CD4-positive, alpha-beta T cell treated with Interleukin-2 at 100 ng/mL for 4 hours (primary cell): ENCODE measurements at places on chromosomes 11 and 22.

GRCh38 chr11:132032555-132032954 is 662.1 kb downstream of the NTM start:
- DNase-seq = no peak

DNA sequence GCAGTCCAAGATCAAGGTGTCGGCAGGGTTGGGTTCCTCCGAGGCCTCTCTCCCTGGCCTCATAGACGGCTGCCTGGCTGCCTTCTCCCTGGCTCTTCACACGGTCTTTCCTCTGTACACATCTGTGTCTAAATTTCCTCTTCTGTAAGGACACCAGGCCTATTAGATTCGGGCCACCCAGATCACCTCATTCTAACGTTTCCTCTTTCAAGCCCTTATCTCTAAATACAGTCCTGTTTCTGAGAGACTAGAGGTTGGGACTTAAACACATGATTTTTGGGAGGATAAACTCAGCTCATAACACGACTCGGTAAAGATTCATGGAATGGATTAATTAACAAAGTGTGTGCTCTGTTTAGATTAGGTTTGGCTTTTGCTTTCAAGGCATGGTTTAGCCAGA is 136.0 kb upstream of the SORL1-AS1 start:
- no peak for DNase-seq

DNA sequence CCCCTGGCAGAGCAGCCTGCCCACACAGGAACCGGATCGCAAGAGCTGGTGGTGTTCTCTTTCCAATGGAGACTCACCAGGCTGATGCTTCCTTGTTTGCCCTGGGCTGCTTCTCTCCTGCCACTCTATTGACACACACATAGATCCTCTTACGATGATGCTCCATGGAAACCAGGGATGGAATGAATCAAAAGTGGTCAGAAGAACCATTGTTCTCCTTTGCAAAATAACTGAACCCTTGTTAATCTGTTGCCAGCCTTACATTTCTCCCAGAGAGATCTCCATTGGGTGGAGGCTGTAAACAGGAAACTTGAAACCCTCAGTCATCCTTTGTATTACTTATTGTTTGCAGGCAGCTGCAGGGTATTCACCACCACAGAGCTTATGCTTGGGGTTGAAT is 24.6 kb upstream of the LDLRAD3 start:
- DNase-seq = no peak

GRCh38 chr22:21013657-21014201 is 1.2 kb upstream of the P2RX6 start:
- no peak for DNase-seq

GRCh38 chr11:85732965-85733364 is 47.0 kb upstream of the CCDC89 start:
- DNase-seq = no peak

- no peak for DNase-seq
Observed at GRCh38 chr11:83819931-83820549, 533.9 kb upstream of the CCDC90B start.

GRCh38 chr22:46528121-46528610 is 9.3 kb downstream of the CELSR1 start:
- DNase-seq = no peak

- DNase-seq = no peak
Observed at GRCh38 chr22:48553694-48554308, 1273.9 kb downstream of the BRD1 start.

GRCh38 chr11:12274056-12274455 is 103.3 kb upstream of the PARVA start:
- DNase-seq = no peak

DNA sequence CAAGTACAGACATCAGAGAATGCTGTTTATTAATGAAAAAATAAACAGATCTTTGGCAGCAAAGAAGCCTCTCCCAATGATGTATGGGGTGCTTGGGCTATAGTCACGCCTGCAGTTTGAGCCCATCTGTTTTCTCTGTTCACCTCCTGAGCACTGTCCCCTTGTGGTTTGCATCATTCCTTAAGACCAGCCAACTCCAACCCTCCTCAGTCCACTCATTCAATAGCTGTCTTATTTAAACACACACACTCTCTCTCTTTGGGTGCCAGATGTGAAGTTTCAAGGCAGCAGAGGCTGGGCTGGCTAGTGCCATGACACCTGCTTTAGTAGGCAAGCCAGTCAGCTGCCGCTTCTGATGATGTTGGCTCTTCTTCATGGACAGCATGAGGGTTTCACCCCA is 58.1 kb downstream of the POLD3 start:
- no peak for DNase-seq

- DNase-seq = no peak
Observed at GRCh38 chr11:72452495-72452894, 18.2 kb upstream of the CLPB start.

DNA sequence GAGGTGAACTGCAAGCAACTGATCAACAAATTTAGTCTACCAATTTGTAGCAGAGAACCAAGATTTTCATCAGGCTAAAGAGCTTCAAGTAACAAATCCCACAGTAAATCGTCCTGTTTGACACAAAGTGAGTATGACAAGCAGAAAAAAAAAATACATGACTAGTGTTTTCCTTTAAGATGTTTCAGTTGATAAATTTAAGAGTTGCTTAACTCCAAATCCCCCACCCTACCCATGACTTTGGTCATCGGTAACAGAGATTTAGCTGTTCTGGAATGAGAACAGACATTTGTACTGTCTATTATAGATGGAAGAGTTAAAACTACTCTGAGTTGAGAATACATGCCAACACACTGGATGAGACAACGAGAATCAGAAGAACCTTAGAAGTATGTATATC is 165.0 kb upstream of the MTMR2 start:
- DNase-seq = no peak

GRCh38 chr11:77123591-77123990 is 4.5 kb upstream of the MYO7A start:
- no peak for DNase-seq

- peak; percentile 49 for DNase-seq
Observed at GRCh38 chr22:26610072-26610958, 7.5 kb downstream of the CRYBB1 start.

DNA sequence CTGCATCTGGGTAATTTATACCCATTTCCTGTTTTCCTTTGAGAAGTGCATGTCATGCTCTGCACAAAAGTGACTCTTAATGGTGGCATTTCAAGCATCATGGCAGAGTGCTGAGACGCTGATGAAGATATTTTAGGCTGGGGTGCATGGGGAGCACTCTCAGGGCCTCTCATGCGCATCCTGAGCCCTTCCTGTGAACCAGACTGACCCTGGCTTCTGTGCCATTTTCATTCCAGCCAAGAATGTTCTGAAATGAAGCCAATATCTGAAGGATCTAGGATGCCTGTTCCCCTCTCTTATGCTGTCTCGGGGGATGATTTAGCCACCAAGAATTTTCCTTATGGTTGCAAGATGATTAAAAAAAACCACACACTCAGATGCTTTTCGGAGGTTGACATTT is 61.5 kb downstream of the MIAT start:
- no peak for DNase-seq

DNA sequence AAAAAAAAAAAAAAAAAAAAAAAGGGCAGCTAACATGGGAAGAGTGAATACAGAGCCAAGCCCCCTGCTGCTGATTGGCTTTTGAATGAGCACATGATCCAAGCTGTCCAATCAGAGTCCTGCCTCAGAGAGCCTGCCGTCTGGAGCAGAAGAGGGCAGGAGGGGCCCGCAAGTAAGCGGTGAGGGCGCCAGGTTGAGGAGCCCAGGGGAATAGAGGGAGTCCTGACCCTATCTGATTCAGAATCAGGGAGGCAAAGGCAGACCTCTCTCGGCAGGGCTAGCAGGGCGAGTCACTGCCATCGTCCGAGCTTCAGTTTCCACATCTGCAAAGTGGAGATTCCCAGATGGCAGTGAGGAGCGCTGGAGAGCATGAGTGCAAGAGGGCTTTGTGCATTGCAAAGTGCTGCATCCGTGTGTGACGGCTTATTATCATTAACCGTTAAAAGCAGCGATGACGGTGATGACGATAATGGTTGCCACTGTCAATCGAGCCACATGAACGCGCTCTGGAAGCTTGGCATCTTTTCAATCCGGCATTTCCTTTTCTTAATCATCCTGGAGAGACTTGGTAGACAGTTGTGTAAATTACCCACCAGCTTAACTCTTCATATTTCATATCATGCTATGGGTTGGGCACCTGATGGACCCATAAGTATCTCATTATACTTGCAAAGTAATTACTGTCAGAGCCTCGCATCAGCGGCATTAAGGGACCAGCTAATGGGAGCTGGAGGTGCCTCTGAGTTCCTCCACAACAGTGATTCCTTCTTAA is 68.6 kb upstream of the ATXN10 start:
- DNase-seq = no peak

GRCh38 chr22:39645532-39645931 is 75.0 kb downstream of the CACNA1I start:
- DNase-seq = no peak

GRCh38 chr22:21807544-21808529 is 59.6 kb downstream of the MAPK1 start:
- DNase-seq = no peak

DNA sequence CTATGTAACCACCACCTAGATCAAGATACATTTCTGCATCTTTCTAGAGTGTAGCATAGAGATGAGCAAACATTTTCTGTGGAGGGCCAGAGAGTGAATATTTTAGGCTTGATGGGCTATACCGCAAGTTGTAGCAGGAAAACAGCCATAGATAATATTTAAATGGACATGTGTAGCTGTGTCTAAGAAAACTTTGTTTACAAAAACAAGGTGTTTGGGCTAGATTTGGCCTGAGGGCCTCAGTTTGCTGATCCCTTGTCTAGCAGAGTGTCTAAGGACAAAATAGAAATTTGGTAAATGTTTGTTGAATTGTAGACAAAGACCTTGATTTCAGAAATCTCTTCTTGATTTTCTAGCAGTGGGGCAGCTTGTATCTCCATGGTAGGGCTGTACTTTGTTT is 36.3 kb downstream of the STIM1 start:
- DNase-seq = no peak

DNA sequence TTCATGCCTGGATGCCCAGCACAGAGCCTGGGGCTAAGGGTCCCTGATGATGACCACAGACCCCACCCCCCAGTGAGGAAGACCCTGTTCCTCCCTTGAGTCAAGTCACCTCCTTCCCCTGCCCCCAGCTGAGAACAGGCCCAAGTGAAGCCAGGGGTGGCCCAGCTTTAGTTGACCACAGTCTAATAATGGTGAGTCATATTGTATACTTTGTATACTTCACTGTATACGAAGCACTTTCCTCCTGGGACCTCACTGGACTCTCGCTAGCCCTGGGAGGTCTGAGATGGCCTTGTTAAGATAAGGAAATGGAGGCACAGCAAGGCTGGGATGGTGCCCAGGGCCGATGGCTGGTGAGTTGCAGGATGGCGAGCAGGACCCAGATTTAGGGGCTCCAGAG is 3.7 kb upstream of the FLRT1 start:
- DNase-seq = no peak

DNA sequence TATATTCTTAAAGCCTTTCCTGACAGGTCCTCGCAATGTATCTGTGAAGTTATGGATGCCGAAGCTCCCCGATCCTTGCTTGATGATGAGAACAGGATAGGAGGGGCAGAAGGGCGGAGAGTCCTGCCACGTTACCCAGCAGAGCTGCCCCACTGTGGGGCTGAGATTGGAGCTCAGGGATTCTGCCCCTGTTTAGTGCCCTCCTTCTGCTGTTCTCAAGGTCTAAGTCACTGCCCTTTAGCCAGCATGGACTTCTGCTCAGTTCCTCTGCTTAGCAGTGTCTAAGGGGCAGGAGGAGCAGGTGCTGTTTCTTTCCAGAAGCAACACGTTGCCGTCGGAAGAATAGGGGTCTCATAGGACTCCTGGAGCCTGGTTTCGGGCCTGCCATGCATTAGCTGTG is 164.2 kb upstream of the B3GAT1 start:
- no peak for DNase-seq

GRCh38 chr11:68266936-68267880 is 4.6 kb downstream of the C11orf24 start:
- no peak for DNase-seq

GRCh38 chr11:78292109-78292803 is 103.5 kb downstream of the USP35 start:
- DNase-seq = peak; percentile 63

DNA sequence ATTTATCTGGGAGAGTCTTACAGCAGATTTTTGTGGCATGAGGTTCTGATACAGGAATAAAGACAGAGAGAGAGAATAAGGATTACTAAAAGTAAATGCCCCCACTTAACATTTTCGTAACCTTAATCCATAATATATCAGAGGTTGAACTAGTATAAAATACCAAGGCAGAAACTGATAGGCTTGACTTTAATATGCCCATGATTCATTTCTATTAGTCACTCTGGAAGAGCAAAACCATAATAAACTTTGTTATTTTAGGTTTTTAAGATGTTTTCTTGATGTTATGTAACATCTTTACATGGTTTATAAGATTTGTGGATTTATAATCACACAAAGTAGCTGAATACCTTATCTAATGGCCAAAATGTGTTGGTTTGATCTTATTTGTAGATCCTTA is 19.1 kb downstream of the GUCY1A2 start:
- DNase-seq = no peak

DNA sequence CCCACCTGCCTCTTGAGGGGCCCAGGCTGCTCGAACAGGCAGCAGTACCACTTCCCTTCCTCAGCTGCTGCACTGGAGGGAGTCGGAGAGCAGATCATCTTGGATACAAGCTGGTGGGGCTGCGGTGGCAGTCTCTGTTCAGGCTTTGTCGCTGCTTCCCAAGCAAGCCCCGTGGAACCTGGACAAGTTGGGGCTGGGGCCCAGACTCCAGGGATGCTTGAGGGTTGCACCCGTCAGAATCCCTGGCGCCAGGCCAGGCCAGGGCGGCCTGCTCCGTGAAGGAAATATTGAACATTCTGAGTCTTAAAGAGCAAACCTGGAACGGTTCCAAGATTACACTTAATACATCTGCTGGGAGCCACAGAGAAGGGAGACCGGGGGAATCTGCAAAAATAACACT is 310.1 kb upstream of the SORL1-AS1 start:
- DNase-seq = no peak

- no peak for DNase-seq
Observed at GRCh38 chr22:35593891-35594470, 23.1 kb downstream of the MB start.

DNA sequence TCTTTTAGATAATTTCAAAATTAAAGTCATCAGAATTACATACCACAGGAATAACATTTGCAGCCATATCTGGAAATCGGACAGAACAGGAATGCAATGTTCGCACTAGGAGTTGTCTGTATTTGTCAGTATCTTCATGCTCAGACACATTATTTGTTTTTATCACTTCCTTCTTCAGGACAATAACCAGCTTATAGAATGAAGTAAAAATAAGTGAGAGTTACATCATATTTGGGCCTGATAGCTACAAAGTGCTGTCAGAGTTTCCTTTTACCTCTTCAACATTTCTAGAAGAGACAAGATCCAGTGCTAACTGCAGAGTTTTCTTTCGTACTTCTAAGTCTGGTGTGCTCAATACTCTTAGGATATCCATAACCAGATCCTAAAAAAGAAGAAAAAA is 18.9 kb downstream of the COPB1 start:
- DNase-seq = no peak

DNA sequence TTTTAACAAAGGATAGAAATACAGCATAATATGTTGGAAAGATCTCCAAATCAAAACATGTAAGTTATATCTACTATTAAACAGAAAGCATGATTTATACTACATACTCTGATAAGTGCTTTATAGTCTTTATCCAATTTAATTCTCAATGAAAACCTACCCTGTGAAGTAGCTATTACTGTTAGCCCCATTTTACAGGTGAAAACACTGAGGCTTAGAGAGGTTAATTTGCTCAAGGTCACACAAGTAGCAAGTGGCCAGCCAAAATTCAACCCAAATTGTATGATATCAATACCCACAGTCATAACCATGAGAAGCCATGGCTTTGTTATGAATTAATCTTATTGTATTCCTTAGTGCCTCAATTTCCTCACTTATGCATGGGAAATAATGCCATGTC is 675 bp upstream of the OR5AN1 start:
- no peak for DNase-seq
